Mesenchymal stem cell (in vitro differentiated cells and primary cell): ENCODE measurements at places on chromosomes 3 and 15.

GRCh38 chr3:191500892-191501291, 39.9 kb downstream of the PYDC2 start:
- H3K4me3 ChIP-seq, result no peak overlapping the region
- no peak for DNase-seq
- peaks cover 3% of the 10 kb centered on the region for H3K4me1 ChIP-seq
- no peak overlapping the region for H3K27ac ChIP-seq

DNA sequence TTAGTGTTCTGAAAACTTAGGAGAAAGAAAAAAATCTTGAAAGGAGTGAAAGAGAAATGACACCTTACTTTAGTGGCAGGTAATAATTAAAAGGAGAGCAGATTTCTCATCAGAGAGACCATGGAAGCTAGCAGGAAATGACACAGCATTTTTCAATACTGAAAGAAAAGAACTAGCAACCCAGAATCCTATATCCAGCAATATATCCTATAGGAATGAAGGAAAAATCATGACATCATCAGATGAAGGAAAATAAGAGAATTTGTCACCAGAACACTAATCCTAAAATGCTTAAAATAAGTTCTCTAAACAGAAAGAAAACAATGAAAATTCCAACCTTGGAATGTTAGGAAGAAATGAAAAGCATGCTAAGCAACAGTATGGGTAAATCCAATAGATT, 39.8 kb upstream of the MDFIC2 start:
- H3K4me1 ChIP-seq, result no peaks in the 10 kb centered on the region
- H3K4me3 ChIP-seq, result no peak overlapping the region
- H3K27me3 ChIP-seq, result no peaks in the 10 kb centered on the region

DNA sequence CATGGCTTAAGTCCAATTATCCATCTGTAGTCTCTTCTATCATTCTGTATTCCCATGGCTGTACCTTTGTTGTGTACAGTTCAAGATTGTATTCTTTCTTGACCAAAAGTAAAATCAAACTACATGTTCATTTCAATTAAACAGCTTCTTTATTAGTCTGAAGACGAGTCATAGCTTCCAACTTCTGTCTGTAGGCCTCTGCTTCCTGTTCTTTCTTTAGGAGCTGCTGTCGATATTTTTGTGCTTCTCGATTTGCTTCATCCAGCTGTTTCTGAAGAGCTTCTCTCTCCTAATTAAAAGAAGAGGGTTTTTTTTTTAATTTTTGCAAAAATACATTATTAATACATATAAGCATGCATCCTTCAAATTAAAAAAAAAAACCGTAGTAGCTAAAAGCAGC, 13.0 kb upstream of the HDC start:
- H3K36me3 ChIP-seq, result peaks cover 3% of the 10 kb centered on the region
- no peak overlapping the region for H3K27ac ChIP-seq
- no peak for DNase-seq
- peaks cover 5% of the 10 kb centered on the region for H3K4me1 ChIP-seq

DNA sequence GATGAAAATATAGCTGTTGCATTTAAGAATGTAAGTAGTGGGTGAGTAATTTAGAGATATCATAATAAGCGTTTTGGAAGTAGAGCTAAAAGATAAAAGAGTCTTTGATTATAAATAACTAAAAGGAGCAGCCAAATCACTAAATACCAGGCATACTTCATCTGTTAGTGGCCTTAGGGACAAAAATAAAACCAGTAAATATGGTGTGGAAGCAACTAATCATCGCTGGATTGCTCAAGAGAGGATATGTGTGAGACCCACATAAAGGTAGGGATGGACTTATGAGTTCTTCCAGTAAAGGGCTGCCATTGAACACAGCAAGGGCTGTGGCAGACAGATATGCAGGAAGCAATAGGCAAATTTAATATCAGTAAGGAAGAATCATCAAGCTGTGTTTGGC, 356.2 kb downstream of the CNTN4 start:
- H3K36me3 ChIP-seq, result no peaks in the 10 kb centered on the region
- H3K27me3 ChIP-seq, result no peaks in the 10 kb centered on the region
- DNase-seq, result peak; percentile 9
- H3K4me3 ChIP-seq, result no peak overlapping the region
- H3K27ac ChIP-seq, result no peak overlapping the region

GRCh38 chr3:59480486-59480995, 430.7 kb upstream of the CFAP20DC start:
- H3K4me3 ChIP-seq, result peak overlapping the region; percentile 10
- peak overlapping the region; percentile 77 for H3K27ac ChIP-seq
- H3K4me1 ChIP-seq, result peaks cover 2% of the 10 kb centered on the region
- no peaks in the 10 kb centered on the region for H3K27me3 ChIP-seq
- H3K36me3 ChIP-seq, result no peaks in the 10 kb centered on the region

GRCh38 chr3:62373714-62374333, 474 bp upstream of the FEZF2 start:
- H3K27me3 ChIP-seq, result peaks cover 100% of the 10 kb centered on the region
- no peak for DNase-seq
- no peak overlapping the region for H3K4me3 ChIP-seq
- no peak overlapping the region for H3K27ac ChIP-seq
- H3K4me1 ChIP-seq, result peaks cover 38% of the 10 kb centered on the region
